Large intestine (tissue), 12 donors: ENCODE measurements at places on chromosomes 13 and 19. TPM values are rescaled to one million over a fixed set of nuclear protein-coding genes. Genes with fewer than 3 reads are reported as not detected.

DNA sequence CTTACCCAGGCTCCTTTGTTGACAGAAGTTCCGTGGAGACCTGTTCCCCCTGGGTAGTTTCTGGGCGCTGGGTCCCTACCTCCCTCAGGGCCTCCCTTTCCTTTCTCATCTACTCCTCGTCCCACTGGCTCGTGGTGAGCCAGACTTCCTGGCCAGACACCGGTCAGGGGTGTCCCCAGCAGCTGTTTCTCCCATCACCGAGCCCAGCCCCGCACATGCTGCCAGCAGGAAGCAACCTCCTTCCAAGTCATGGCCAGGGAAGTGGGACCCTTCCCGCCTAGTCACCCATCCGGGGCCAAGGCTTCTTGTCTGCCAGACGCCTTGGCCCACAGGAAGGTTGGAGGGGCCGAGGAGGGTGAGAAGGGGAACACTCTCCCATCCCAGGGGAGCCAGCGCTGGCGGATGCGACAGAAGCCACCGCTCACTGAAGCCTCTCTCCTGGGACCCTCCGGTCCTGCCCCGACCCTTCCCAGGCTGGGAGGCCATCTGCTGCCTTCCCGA, 5.7 kb downstream of the PAK4 start:
- peaks cover 3% of the 10 kb centered on the region for H3K36me3 ChIP-seq
- H3K4me1 ChIP-seq = peaks cover 78% of the 10 kb centered on the region
- no peak for DNase-seq
- H3K4me3 ChIP-seq = no peak overlapping the region
- H3K27ac ChIP-seq = no peak overlapping the region

- DNase-seq = no peak
- peaks cover 86% of the 10 kb centered on the region for H3K27me3 ChIP-seq
- peaks cover 5% of the 10 kb centered on the region for H3K4me1 ChIP-seq
- H3K4me3 ChIP-seq = no peak overlapping the region
- no peaks in the 10 kb centered on the region for H3K36me3 ChIP-seq
Observed at GRCh38 chr13:99983499-99984401, 2.2 kb downstream of the ZIC2 start.

- H3K27ac ChIP-seq = no peak overlapping the region
- H3K36me3 ChIP-seq = peaks cover 77% of the 10 kb centered on the region
- H3K4me3 ChIP-seq = no peak overlapping the region
- H3K27me3 ChIP-seq = no peaks in the 10 kb centered on the region
- peak; percentile 25 for DNase-seq
Observed at GRCh38 chr19:41868120-41868988, 8.3 kb downstream of the RPS19 start.

DNA sequence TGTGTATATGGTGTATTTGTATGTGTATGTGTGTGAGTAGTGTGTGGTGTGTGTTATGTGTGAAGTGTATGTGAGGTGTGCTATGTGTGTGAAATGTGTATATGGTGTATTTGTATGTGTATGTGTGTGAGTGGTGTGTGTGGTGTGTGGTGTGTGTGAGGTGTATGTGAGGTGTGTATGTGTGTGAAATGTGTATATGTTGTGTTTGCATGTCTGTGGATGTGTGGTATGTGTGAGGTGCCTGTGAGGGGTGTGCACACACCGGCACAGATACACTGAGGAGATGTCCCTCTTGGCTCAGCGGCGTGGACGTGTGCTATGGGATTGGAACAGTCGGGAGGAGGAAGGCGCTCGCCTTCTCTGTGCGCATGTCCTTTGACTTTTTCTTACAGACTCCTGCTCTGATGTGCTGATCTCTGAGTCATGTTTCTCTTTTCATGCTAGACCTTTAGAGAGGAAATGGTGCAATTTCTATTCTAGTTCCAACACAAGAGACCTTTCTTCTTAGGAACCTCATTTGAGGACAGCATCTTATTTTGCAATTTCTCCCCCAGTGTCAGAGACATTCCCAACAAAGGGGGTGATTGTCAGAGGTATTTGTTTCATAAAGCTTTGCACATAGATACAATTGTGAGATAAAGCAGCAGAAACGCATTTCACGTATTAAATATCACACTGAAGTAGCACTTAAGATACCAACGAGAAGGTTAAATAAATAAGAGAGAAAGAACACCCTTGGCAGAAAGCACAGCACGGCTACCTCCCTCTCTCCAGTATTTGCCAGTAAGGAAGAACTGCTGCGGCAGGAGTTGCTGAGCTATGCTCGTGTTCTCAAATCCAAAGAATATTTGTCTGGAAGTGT, 11.3 kb upstream of the TNFRSF19 start:
- H3K4me1 ChIP-seq = no peaks in the 10 kb centered on the region
- H3K27ac ChIP-seq = no peak overlapping the region
- H3K27me3 ChIP-seq = peaks cover 3% of the 10 kb centered on the region
- H3K4me3 ChIP-seq = no peak overlapping the region
- DNase-seq = no peak

TNNI3 gene
- polyA plus RNA-seq = 0.88 TPM

GRCh38 chr19:30640252-30640965, 268.2 kb downstream of the ZNF536 start:
- H3K36me3 ChIP-seq = no peaks in the 10 kb centered on the region
- no peak overlapping the region for H3K4me3 ChIP-seq
- DNase-seq = no peak
- no peak overlapping the region for H3K27ac ChIP-seq

GRCh38 chr19:36819130-36819630, 19.0 kb downstream of the ZNF790 start:
- H3K36me3 ChIP-seq = peaks cover 50% of the 10 kb centered on the region
- no peak overlapping the region for H3K27ac ChIP-seq
- no peaks in the 10 kb centered on the region for H3K27me3 ChIP-seq
- no peak for DNase-seq

GRCh38 chr19:23384858-23385257, 10.4 kb downstream of the ZNF91 start:
- H3K27ac ChIP-seq = no peak overlapping the region
- H3K4me3 ChIP-seq = no peak overlapping the region
- peaks cover 3% of the 10 kb centered on the region for H3K4me1 ChIP-seq
- H3K27me3 ChIP-seq = no peaks in the 10 kb centered on the region

FFAR1 gene
- 1.8 TPM for polyA plus RNA-seq

- peaks cover 66% of the 10 kb centered on the region for H3K27me3 ChIP-seq
- H3K27ac ChIP-seq = no peak overlapping the region
- H3K4me3 ChIP-seq = no peak overlapping the region
- no peak for DNase-seq
- no peaks in the 10 kb centered on the region for H3K36me3 ChIP-seq
- no peaks in the 10 kb centered on the region for H3K4me1 ChIP-seq
Observed at GRCh38 chr19:6588508-6589345, 2.2 kb downstream of the CD70 start.

GRCh38 chr13:109680288-109680687, 106.1 kb downstream of the IRS2 start:
- DNase-seq = no peak
- H3K4me3 ChIP-seq = no peak overlapping the region
- no peaks in the 10 kb centered on the region for H3K36me3 ChIP-seq
- no peak overlapping the region for H3K27ac ChIP-seq

DNA sequence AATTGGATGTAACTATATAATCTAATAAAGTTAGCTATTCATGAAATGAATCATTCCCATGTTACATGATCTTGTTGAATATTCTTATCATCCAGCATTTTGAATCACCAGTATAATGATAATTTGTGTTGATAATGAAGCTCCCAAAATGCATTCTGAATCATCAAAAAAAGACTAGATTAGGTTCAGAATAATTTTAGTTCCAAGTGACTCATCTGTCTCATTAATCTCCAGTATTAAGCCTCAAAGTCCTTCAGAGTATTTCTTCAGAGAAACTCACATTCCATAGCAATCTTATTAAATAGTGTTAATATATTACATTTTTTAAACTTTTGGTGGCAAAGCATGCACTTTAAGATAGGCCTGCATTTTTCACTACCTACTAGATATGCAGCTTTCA, 207.5 kb downstream of the SLITRK5 start:
- H3K4me1 ChIP-seq = no peaks in the 10 kb centered on the region
- no peak overlapping the region for H3K4me3 ChIP-seq
- H3K27me3 ChIP-seq = no peaks in the 10 kb centered on the region
- no peaks in the 10 kb centered on the region for H3K36me3 ChIP-seq

COX6B2 gene
- polyA plus RNA-seq = 1.3 TPM

- H3K27me3 ChIP-seq = no peaks in the 10 kb centered on the region
- H3K36me3 ChIP-seq = no peaks in the 10 kb centered on the region
- H3K27ac ChIP-seq = no peak overlapping the region
- no peak for DNase-seq
Observed at GRCh38 chr13:40348096-40348679, 318.3 kb downstream of the FOXO1 start.

PLIN5 gene
- polyA plus RNA-seq = 2.0 TPM

TMEM147 gene
- 89.6 TPM for polyA plus RNA-seq

ZSCAN4 gene
- polyA plus RNA-seq = 0.25 TPM

DNA sequence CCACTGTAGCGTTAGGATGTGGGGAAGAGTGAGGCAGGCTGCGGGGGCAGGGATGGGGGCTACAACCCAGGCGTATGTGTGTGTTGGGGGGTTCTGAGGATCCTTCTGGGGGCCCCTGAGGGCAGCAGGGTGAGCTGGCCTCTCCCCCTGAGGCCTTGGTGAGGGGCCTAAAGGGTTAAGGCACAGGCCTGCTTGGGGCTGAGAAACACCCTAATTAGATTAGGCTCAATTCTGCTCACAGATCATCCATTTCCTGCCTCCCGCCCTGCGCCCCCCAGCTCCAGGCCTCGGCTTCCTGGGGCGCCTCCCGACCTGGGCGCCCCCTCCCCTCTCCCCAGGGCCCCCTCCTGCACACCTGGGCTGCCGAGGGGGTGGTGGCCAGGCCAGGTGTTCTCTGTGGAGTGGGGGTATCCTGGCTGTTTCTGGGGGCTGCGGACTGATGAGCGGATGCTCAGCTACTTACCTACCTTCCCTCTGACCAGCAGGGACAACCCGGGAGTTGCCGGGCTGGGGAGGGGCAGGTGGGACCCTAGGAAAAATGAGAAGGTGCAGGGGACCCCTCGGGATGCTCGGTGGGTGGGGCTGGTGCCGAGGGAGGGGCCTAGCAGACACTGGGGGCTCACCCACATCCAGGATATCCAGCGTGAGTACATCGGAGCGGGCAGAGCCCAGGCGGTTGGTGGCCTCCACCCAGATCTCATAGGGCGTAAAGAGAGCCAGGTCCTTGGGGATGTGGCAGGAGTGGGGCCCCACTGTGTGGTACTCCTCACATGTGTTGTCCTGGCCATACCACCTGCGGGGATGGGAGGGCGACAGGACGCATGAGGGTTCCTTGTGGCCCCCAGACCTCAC, 8.6 kb downstream of the CRLF1 start:
- H3K4me1 ChIP-seq = peaks cover 15% of the 10 kb centered on the region
- no peak overlapping the region for H3K27ac ChIP-seq
- no peaks in the 10 kb centered on the region for H3K36me3 ChIP-seq
- no peak for DNase-seq

C19orf33 gene
- polyA plus RNA-seq = 387 TPM

ERICH4 gene
- polyA plus RNA-seq = 69.2 TPM

DNA sequence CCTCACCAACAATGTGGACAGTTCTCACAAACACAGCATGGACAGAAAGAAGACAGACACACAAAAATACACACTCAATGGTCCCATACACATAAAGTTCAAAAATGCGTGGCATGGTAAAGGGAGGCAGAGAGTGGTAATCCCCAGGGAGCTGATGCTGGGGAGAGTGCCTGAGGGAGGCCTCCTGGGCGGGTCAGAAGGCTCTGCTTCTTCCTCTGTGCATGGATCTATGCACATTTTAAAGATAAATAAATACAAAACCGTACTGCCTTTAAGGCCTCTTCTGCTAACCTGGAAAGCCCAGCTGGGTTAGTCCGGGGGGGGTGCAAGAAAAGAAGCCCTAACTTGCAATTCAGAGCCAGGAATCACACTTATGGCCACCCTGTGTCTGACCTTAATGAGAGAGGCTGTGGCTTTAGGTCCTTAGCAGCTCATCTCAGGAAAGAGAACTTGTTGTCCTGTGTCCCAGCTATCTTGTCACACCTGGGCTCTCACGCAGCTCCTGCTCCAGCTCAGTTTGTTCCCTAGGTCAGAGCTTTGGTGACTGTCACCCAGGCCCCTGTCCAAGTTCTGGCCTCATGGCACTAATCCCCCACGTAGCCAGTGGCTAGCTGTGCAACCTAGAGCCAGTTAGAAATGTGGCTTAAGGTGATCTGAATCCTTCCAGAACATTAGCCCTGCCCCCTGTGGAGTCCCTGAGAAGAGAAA, 28.5 kb downstream of the POP4 start:
- H3K27me3 ChIP-seq = no peaks in the 10 kb centered on the region
- H3K27ac ChIP-seq = no peak overlapping the region
- no peaks in the 10 kb centered on the region for H3K36me3 ChIP-seq
- H3K4me3 ChIP-seq = no peak overlapping the region

ZNF587B gene
- polyA plus RNA-seq = 21.3 TPM

RGS9BP gene
- polyA plus RNA-seq = 0.03 TPM

DNA sequence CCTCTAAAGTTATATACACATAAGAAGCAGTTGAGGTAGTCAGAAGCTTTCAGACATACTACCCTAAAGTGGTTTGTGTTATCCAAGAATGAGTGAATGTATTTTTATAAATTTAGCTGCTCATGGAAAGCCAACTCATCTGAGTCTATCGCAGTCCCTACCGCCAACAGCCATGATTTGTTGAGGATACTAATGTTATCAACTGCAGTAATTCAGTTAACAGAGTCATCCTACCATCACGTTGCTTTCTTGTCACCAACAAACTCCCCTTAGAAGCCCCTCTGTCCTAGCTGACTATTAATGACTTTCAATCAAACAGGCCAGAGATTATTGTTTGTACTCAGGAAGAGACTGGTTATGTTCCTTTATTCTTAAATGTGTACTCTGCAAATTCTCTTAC, 169.9 kb downstream of the DCT start:
- H3K27ac ChIP-seq = no peak overlapping the region
- no peaks in the 10 kb centered on the region for H3K4me1 ChIP-seq
- H3K4me3 ChIP-seq = no peak overlapping the region
- H3K27me3 ChIP-seq = no peaks in the 10 kb centered on the region

DNA sequence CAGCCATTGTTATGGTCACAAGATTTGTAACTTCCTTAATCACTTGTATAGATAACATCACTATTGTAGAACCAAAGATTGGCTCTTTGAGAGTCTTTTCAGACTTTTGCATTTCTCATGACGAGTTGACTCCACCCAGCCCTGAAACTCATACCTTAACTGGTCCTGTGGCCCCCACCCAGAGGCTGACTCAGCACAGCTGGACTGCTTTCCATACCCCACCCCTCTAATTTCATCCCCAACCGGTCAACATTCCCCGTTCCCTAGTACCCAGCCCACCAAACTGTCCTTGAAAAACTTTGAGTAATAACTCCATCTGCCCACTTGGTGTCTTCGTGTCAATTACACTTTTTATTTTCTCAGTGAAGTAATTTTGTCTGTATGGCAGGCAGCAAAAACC, 32.1 kb upstream of the SLITRK1 start:
- H3K27ac ChIP-seq = no peak overlapping the region
- no peak for DNase-seq
- no peaks in the 10 kb centered on the region for H3K27me3 ChIP-seq
- no peaks in the 10 kb centered on the region for H3K36me3 ChIP-seq
- no peak overlapping the region for H3K4me3 ChIP-seq
